ENCODE measurements at places on chromosomes 11 and 22.

GRCh38 chr11:108069947-108070346 lies 51.4 kb upstream of the ACAT1 start:
- ATAC-seq, result peak; percentile 89

- ATAC-seq, result no peak
Measured at GRCh38 chr11:15769203-15769602, 587.1 kb downstream of the SOX6 start.

- ATAC-seq, result no peak
Measured at GRCh38 chr22:37892566-37893335, 13.3 kb upstream of the MICALL1 start.

GRCh38 chr11:105619556-105619955 lies 9.7 kb downstream of the GRIA4 start:
- no peak for ATAC-seq

DNA sequence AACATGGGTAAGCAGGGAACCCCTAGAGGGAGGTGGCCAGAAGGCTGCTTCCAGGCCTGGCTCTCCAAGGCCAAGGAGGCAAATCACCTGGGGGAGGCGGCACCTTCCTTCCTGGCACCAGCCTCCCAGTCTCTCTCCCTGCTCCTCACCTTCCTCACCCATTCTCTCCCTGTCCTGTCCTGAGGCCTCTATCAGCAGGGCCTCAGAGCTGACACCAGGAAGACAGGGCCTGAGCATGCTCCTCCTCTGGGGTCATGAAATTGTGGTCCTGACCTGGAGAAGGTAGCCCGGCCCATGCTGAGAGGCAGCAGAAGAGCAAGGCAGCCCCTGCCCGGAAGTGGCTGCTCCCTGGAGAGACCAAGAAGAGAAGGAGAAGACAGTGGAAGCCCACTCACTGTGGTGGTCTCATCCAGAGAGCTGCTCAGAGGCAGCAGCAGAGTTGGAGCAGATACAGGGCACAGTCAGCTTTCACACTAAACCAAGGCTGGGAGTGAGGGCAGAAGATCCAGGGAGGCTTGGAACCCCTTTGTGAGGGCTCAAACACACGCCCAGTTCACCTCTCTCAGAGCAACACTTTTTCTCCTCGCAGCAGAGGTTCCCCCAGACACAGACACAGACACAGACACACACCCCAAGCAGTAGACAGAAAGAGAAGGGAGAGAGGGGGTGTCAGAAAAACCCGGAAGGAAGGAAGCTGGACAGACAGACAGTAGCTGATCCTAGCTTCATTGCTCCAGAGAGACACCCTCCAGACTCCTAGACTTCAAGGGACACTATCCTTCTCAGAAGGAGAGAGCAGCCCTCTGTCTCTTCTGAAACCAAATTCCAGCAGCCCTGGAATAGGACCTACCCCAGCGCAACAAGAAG lies 1.8 kb downstream of the BCL9L start:
- no peak for ATAC-seq

DNA sequence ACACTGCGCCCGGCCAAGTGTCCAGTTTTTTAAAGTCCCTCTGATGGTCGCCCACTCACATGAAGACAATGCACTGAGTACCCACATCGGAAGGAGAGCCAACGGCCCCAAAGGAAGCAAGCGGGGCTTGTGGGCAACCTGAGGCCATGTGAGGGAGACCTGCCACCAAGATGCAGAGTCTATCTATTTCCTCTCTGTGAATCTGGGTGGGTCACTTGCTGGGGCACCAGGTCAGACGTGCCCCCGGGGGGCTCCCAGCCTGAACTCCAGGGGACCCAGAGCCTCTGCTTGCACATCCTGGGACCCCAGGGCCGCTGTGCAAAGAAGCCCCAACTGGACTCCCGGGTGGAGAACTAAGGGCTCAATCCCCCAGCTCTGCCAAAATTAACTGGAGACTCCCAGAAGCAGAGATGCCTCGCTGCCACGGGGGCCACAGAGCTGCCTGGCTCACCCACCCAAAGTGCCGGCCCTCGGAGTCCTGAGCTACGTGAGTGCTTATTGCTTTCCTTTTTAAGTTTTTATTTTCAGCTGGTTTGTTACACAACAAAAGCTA lies 106.4 kb downstream of the BRD1 start:
- ATAC-seq, result no peak

DNA sequence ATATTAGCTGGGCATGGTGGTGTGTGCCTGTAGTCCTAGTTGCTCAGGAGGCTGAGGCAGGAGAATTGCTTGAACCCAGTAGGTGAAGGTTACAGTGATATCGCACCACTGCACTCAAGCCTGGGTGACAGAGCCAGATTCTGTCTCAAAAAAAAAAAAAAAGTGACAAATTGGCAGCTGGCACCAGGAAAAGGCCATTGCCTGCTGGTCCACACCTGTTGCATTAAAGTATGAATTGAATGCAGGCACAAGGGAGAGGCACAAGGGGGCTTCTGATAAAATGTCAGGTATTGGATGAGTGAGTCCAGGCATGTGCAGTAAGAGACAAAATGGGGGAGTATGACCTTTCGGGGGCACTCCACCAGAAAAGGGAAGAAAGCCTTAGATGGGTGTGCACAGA lies 28.2 kb downstream of the ZNF70 start:
- ATAC-seq, result no peak

- no peak for ATAC-seq
Measured at GRCh38 chr11:111819161-111819828, 52.1 kb downstream of the ALG9 start.

DNA sequence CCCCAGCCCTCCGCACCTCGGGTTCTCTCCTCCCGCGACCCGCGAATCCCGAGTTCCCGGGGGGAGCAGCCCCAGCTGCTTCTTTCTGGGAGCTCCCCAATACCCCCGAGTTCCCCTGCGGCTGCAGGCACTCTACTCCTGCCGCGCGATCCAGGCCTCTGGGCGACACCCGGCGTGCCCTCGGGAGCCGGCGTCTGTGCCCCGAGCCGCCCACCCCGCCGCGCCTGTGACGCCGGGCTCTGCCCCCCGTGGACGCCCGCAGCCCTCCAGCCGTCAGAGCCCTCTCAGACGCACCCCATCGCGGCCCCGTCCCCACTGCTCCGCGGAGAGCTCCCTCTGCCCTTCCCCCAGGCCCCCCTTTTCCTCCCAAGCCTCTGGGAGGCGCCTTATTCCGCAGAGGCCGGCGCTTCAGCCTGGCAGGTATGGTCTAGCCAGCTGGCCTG lies 422 bp downstream of the GLB1L2 start:
- ATAC-seq, result peak; percentile 31

- ATAC-seq, result peak; percentile 87
Measured at GRCh38 chr11:62025487-62026105, 58.2 kb upstream of the FTH1 start.

GRCh38 chr22:25484521-25485315 lies 79.8 kb upstream of the GRK3 start:
- ATAC-seq, result peak; percentile 43

GRCh38 chr11:85844439-85845123 lies 10.6 kb upstream of the CCDC83 start:
- peak; percentile 53 for ATAC-seq

- ATAC-seq, result no peak
Measured at GRCh38 chr11:102061276-102061675, 14.0 kb downstream of the CFAP300 start.

DNA sequence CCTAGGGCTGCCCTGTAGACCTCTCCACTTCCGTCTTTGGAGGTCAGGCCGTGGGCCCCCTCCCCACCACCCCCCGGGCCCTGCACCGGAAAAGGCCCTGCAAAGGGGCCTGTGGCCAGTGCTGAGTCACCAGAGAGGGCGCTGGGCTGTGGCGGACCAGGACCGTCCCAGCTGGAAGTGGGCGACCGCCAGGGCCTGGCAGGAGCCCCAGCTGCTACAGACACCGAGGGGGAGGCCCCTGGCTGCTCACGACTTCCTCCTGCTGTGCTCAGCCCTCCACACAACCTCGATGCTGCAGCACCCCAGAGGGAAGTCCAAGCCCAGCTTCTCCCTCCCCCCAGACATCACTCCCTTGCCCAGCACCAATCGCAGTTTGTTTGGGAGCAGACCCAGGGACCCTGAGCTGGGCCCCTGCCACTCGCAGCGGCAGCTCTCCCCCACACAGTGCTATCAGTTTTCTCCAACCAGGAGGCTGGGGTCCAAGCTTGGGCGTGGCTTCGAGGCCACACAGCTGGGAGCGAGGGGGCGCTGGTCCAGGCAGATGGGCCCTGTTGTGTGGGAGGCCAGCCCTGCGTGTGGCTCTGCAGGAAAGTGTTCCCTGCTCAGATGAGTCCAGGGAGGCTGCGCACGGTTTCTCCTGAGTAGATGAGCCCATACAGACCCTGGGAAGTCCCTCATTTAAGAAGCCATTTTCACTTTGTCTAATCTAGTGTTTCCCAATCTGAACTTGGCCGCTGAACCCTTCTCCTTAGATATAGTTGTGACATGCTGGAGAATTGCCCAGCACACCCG lies 5.6 kb upstream of the SH3BP1 start:
- ATAC-seq, result peak; percentile 62

DNA sequence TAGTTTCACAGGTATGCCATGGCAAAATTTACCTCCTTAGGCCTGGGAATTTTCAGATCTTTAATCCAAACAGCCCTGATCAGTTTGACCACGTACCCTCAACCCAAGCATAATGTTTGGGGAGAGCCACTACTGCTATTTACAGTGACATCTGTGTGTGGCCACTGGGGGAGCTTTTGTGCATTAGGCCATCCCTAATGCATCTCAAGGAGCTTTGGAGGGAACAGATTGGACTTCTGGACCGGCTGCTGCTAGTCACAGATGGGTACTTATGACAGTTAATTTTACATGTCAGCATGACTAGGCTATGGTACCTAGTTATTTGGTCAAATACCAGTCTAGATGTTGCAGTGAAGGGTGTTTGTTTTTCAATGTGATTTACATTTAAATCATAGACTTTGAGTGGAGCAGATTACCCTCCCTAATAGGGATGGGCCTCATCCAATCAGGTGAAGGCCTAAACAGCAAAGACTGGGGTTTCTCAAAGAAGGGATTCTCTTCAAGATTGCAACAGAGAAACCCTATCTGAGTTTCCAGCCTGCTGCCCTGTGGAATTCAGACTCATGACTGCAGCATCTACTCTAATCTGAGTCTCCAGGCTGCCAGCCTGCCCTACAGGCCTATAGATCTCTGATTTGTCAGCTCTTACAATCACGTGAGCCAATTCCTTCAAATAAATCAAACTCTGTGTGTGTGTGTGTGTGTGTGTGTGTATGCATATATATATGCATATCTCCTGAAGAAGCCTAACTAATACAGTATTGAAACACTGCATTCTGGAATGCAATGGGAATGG lies 38.0 kb upstream of the GALNT18 start:
- ATAC-seq, result no peak

DNA sequence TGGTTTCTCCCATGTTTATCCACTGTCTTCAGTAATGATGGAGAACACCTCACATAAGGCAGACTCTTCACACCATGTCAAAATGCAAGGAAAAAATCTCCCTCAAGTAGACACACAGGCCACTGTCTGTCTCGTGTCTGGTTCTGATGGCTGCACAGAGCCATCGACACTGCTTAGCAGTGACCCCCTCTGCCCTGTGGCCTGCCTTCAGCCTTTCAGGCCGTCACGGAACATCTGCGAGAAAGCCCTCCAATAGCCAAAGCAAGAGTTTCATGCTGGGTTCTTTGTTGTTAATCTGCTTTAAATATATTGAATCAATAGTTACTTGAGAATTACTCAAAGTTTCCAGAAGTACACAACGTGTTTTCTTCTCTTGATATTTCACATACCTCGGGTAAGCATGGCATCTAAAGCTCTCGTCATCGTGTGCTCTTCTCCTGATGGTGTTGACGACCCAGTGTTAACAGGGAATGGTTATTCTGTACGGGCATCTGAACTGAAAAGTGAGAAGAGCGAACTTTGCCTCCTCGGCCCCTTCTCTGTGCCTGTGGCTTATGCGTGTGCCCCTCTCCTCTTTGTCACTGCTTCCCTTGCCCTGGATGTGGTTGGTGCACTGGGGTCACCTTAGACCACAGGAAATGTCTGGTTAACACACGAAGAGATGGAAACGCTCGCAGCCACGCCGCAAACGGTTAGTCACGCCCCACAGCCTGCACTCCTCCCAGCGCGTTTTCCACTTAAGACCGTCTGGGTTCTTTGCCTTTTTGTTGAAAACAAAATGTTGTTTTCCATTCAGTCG lies 33.4 kb upstream of the CTTN start:
- peak; percentile 93 for ATAC-seq

DNA sequence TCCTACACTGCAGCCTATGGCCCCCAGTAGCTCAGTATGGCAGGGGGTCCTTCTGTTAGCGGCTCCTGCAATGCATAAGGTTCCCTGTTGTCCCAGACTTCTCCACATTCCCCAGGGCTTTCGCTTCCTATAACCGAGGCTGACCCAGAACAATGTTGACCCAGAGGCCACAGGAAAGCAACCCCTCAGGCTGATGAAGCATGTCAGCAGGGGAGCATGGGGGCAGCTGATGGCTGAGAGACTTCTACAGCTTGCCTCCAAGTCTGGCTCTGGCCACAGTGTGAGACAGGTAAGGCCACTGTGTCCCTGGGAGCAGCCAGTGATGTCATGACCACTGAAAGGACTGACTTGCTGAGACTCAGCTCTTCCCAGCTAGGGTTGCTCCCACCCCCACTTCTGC lies 12.5 kb upstream of the PPFIBP2 start:
- ATAC-seq, result no peak

DNA sequence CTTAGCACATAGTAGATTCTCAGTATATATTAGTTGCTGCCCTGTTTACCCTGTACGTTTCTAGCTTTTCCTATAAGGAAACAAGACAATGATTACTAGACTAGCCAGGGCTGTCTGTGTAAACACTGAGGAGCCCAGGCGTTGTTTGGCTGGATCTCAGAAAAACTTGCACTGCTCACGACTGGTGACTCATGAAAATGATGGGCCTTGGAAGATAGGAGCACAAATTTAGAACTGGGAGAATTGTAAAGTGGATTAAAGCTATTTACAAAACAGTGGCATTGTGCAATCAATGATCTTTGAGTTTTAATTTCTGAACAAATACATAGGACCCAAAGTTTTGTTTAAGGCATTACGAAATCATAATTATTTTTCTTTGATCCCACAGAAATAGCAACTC lies 276.9 kb downstream of the FAM76B start:
- no peak for ATAC-seq

- no peak for ATAC-seq
Measured at GRCh38 chr11:19060629-19061028, at the start of gene MRGPRX2. Gene MRGPRX2 (minus strand): TSS chr11:19060717. CDS start chr11:19056402, 4,315 bp downstream.

- no peak for ATAC-seq
Measured at GRCh38 chr11:17770048-17770652, 35.6 kb downstream of the KCNC1 start.
